ENCODE measurements at places on chromosomes 11 and 22.

GRCh38 chr22:37053310-37054055 is 1.9 kb downstream of the KCTD17 start:
- DNase-seq: no peak

DNA sequence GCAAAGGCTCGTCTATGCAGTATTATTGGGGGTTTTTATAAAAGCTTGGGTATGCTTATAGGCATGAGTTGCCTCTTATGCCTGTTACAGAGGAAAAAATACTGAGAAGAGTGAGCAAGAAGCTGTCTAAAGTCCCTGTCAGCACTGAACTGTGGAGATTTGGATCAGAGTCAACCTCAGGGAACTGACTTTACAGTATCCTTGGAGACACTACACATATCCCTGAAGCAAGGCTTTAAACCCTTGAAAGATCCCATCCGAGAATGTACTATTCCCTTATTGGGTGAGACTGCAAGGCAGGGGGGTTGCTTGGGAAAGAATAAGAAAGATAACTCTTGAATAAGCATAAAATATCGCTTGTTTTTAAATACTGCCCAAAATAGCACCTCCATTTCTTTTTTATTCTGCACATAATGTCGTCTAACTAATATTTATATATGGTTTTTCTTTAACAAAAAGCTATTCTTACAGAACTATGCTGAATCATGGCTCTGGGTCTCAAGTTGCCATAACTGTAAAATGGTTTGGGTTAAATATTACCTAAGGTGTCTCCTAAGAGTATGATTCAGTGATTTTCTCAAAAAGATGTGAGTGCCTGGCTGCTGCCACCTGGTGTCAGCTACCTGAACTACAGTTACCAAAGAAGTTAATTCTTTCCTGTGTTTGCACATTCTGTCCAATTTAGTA is 1062.8 kb downstream of the DLG2 start:
- DNase-seq: peak; percentile 35

- DNase-seq: no peak
Observed at GRCh38 chr11:70845591-70846041, 406.8 kb downstream of the SHANK2 start.

- no peak for DNase-seq
Observed at GRCh38 chr11:68009391-68010089, 587 bp upstream of the ALDH3B1 start.

- DNase-seq: no peak
Observed at GRCh38 chr22:23036684-23037428, 33.5 kb upstream of the GNAZ start.

- DNase-seq: no peak
Observed at GRCh38 chr22:20636075-20636812, 128.8 kb downstream of the MED15 start.

- no peak for DNase-seq
Observed at GRCh38 chr22:38706101-38706900, 557 bp downstream of the GTPBP1 start.

DNA sequence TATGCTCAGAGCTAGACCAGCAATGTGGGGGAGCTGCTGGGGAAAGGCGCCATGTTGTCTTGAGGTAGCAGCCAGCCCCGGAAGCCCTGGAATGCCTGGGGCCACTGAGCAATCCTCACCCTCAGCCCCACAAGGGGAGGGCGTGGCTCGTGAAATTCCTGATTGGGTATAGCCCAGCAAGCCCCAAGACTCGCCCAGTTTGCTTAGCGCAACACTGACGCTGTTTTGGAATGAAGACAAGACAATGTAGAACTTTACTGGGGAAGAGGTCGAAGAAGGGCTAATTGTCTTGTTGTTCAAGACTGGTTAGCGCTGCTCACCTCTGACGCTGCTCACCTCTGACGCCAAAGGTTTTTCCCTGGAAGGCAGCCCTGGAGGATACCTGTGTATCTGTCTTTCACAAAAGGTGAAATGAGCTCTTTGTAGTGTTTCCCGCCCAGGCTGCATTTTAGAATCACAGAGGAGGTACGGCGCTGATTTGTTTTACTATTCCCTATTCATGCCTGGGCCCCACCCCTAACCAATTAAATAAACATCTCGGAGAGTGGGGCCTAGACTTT is 47.6 kb downstream of the ST3GAL4 start:
- DNase-seq: no peak

GRCh38 chr11:61916737-61917333 is 531 bp downstream of the RAB3IL1 start:
- DNase-seq: no peak

- no peak for DNase-seq
Observed at GRCh38 chr11:45133878-45134277, 12.6 kb upstream of the PRDM11 start.
